ENCODE measurements at places on chromosomes 1 and 21. TPM values are rescaled to one million over a fixed set of nuclear protein-coding genes. Genes with fewer than 3 reads are reported as not detected.

DNA sequence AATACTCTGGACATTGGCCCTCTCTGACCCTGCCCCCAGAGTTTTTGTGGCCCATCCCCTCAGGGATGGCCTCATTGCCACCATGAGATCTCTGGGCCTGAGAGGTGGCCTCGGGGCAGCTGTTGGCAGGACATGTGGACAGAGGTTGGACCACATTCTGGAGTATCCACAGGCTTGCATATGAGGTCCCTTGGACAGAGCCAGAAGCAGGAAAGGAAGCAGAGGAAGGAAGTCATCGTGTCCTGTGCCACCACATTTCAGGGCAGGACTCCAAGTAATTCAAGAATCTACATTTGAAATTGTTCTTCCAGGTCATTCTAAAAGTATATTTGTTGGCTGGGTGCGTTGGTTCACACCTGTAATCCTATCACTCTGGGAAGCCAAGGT lies 95.9 kb upstream of the PPP2R5A start:
- H3K4me1 ChIP-seq, result no peaks in the 10 kb centered on the region
- H3K27ac ChIP-seq, result no peak overlapping the region
- no peaks in the 10 kb centered on the region for H3K36me3 ChIP-seq
- H3K27me3 ChIP-seq, result no peaks in the 10 kb centered on the region

GRCh38 chr1:241081473-241081872 lies 275.5 kb downstream of the RGS7 start:
- H3K27me3 ChIP-seq, result no peaks in the 10 kb centered on the region
- H3K4me1 ChIP-seq, result peaks cover 4% of the 10 kb centered on the region
- no peak for DNase-seq
- H3K27ac ChIP-seq, result no peak overlapping the region

DNA sequence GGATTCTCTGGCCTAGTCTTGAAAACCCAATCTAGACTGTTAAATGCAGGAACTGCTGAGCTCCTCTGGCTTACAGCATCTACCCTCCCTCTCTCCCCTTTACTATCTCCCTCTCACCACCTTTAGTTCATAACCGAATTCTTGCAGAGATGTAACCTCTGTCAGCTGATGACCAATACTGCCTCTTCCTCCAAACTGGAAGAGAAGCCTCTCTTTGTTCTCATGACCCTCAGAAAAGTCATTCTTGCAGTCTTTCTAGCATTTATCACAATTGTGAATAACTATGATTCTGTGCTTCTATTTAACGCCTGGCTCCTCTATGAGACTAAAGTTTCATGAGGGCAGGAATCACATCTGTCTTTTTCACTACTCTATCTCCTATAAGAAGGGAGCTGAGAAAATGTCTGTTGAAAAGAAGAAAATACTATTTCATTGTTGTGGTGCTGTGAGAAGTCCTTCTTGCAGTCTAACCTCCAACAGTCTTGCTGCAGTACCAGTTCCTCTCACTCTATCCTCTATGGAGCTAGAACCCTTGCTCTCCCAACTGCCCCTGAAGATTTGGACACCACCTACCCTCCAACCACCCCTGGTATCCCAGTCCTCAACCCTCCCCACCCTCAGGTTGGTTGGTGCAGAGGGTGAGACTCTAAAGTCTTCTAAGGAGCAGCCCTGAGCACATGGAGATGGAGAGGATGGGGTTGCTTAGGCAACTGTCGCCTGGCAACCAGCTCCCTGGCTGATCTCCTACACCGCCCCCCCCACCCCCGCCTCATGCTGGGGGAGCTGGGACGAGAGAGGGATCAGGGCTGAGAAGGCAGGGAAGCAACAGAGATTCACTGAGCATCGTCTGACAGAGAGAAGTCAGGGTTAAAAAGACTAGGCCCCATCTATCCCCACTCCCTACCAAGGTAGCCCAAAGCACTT lies 13.9 kb downstream of the MEF2D start:
- no peaks in the 10 kb centered on the region for H3K27me3 ChIP-seq
- no peak overlapping the region for H3K4me3 ChIP-seq
- peaks cover 5% of the 10 kb centered on the region for H3K36me3 ChIP-seq
- peaks cover 37% of the 10 kb centered on the region for H3K4me1 ChIP-seq
- DNase-seq, result no peak

PGLYRP4 gene
- total RNA-seq, result not detected

DNA sequence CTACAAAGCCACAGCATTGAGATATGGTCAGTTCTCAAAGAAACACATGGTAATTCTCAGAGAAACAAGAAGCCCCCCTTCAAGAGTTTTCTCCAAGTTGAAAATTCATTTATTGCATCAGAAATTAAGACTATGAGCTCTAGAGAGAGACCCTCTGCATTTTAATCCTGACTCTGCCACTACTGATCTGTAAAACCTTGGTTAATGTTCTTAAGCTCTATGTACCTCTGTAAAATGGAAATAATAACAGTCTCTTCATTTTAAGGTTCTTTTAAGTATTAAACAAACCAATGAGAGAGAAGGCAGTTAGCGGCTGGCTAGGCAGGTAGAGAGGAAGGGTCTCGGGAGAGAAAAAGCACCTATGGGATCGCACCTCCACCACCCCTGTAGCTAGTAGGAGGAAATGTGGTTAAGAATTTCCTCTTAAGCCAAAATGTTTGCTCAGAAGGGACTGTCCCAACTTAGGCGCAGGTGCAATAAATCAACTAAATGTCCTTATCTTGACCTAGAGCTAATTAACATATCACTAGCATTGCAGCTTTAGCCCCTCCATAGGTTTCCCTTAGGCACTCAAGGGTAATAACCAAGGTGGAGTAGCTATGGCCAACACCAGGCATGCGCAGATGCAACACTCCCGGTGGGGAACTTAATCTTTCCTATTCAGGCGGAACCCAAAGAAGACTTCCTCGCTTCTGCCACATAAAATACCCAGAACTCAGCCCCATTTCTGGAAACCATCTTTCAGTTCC lies 1685.4 kb downstream of the MRPL39 start:
- H3K4me1 ChIP-seq, result no peaks in the 10 kb centered on the region
- no peak overlapping the region for H3K27ac ChIP-seq
- no peaks in the 10 kb centered on the region for H3K27me3 ChIP-seq
- no peak overlapping the region for H3K4me3 ChIP-seq

RIMKLA gene
- 5.5 TPM for total RNA-seq

All from GM23338 (cell line).